ENCODE measurements at places on chromosomes 3 and 15.

GRCh38 chr15:27046880-27047279, 75.9 kb downstream of the GABRG3 start:
- no peak for DNase-seq

DNA sequence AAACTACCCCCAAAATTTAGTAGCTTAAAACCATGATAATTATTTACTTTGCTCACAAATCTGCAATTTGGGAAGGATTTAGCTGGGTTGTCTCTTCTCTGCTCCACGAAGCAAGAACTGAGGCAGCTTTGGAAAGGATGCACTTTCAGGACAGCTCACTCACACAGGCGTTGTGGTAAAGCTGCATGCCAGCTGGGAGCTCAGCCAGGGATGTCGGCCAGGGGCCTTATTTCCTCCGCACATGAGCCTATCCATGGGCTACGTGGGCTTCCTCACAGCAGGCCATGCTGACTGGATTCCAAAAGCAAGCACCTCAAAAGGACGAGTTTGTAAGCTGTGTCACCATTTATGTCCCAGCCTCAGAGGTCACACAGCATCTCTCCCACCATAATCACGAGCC, 301.3 kb upstream of the IGF1R start:
- DNase-seq: no peak

DNA sequence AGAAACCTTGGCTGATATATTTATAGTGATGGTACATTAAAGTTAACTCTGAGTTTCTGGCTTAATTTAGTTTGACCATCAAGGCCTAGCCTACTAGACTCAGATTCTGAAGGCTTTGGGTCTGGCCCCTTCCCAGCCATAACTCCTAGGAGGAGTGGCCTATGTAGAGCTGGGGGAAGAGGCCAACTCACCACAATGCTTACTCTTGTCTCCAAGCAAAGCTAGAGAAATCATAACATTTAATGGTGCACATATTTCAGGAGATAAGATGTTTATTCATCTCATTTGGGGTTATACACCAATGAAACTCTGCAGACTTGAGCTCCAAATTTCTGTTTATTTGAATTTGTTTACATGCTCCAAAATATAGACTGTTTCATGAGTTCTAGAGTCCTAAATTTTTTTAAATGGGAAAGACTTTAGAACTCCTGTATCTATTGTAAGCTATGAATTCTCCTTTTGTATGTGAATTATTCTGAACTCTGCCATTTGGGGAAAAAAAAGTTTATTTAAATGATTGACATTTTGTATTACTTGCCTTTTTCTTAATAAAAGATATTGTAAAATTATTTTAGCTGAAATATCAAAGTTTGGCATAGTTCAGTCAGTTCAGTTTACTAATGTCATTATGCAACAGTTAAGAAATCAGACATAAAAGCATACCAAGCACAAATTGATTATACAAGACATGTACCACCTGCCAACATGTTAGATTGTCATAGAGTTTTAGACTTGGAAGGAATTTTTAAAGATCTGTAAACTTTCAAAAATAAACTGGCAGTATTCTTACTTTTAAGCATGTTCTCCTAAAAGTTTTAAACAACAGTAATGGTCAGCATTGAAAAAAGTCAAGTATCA, 143.4 kb upstream of the NR2E3 start:
- DNase-seq: no peak

- DNase-seq: no peak
Observed at GRCh38 chr3:12981306-12982275, 91.6 kb downstream of the IQSEC1 start.

DNA sequence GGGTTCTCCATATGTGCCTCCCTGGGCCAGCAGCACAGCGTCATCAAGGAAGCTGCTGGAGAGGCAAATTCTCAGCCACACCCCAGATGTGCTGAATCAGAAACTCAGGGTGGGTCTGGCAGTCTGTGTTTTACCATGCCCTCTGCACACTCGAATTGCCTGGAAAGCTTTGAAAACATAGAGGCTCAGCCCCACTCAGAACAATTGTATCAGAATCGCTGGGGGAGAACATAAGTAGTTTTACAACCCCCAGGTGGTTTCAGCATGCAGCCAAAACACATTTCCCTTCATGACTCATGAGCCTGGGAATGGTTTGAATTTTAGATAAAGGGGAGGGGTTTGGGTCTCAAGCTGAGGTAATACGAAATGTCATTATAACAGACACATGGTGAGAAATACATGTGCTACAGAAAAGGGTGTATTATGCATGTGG, 9.6 kb downstream of the TGM4 start:
- no peak for DNase-seq

DNA sequence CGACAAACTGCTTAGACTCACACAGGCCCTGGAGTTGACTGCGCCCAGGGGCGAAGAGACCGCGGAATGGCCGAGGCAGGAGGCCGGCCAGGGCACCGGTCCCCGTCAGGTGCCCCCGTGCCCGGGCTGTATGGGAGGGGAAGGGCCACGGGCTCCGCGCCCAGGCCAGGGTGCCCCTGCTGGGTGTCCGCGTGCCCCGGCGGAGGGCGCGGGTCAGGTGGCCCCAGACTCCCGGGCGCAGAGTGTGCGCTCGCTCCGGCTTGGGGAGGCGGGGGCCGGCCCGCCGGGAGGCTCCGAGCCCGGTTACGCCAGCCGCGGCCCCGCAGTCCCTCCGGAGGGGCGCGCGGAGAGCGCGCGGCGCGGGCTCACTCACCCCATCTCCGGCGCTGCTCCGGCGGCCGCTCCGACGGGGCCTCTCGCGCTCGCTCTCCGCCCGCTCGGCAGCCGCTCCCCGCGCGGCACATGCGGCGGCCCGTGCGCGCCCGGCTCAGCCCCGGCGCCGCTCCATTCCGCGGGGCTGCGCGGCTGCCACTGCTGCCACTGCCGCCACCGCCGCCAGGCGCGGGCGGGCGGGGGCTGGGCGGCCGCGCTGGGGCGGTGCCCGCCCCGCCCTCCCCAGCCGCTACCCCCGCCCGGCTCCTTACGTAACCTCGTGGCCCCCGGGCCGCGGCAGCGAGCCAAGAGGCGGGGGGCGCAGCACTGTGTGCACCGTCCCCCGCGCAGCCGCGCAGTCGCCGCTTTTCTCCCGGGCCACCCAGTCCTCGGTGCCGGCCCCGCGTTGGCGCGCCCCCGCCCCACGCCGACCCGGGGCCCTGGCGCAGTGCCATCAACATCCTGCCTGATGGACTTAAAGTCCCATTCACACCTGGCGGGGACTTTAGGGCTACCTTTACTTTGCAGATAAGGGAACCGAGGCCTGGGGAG, at the start of gene HOMER2:
Gene HOMER2 (minus strand): TSS at position 563 of the 924 bp plus-strand sequence. CDS start 185 bp downstream, at position 378.
- DNase-seq: no peak

DNA sequence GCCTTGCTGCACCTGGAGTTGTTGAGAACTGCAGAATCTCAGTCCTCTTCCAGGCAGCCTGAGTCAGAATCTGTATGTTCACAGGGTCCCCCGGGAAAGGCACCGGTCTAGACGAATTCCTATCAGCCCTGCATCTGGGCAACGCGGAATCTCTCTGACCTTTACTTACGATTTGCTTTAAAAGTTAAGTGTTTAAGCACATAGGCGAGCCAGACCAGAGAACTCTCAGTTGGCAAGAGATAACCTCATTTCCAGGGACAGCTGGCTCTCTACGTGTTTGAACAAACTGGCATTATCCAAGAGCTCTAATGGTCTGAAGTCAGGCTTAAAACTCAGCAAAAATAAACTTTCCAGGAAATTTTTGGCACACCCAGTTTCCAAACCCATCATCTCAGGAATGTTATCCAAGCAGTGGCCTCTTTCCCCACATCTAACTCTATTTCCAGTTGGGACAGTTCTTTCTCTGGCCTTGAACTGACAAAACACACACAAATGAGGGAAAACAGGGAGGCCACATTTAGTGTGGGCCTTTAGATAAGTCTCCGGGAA, 53.4 kb downstream of the HES1 start:
- DNase-seq: no peak

DNA sequence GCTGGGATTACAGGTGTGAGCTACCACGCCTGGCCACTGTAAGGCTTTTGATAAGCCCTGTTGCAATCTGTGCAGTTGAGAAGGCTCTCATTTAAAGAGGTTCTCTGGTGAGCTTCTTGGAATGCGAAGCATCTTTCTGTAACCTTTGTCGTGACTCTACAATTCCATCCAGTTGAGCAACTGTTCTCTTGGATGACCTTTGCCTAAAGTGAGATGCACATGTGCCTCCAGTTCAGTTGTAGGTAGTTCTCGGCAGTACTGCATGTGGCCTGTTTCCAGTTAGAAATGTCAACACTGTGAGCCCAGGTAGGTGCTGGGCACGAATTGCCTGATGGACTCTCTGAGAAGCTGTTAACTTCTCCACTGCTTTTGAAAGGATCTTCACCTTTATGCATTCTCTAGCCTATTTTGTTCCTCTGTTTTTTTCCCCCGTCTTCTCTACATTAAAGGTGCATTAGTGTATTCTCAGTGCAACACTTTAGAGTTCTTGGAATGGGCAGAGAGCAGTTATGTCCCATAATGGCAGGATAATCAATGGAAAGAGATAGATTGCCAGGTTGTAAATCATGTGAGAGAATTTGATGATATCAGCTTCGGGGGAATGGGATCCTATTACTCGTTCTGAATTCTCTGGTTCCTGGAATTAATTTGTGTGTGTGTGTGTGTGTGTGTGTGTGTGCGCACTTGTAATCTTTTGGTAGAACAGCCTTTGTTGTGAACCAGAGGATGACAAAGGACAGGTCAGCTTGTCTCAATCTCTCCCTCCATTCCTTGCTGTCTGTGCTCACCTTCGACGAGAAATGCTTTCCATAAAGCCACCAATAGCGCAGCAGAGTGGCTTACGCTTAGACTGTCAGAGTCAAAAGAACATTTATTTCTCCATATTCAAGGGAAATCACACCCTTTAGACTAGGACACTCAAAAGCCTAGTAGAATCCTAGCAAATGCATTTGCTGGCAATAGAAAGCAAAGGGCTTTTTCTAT, 51.1 kb downstream of the PTPRG start:
- DNase-seq: no peak

DNA sequence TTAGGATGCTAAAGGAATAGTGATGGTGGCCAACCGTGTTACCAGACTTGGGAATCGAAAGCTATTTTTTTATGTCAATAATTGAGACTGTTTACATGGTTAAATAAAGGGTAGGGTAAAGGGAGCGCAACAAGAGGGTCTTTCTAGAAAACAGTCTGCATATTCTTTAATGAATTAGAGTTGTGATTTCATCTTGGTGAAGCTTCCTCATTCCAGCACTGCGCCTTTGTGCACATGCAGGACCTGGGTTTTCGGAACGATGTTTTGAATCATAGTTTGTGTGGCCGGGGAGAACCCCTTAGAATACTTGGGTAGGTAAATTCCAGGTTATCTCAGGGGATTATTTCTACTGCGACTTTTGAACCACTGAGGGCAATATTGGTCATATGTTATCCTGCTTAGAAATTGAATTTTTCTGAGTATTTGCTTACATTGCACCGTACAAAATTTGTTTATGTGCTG, 1.3 kb downstream of the PIK3CA start:
- peak; percentile 25 for DNase-seq

DNA sequence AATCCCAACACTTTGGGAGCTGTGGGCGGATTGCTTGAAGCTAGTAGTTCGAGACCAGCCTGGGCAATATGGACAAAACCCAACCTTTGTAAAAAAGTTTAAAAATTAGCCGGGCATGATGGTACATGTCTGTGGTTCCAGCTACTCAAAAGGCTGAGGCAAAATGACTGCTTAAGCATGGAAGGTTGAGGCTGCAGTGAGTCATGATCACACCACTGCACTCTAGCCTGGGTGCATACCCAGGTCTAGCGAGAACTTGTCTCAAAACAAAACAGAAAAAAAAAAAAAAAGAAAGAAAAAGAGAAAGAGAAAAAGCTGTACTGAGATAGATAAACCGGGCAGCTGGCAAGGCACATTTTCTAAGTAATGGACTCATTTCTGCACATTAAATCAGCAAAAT, 10.6 kb downstream of the ARPP19 start:
- no peak for DNase-seq

- DNase-seq: no peak
Observed at GRCh38 chr3:152676810-152677379, 158.0 kb upstream of the P2RY1 start.

GRCh38 chr3:128996726-128997125, 2.9 kb upstream of the CFAP92 start:
- no peak for DNase-seq

DNA sequence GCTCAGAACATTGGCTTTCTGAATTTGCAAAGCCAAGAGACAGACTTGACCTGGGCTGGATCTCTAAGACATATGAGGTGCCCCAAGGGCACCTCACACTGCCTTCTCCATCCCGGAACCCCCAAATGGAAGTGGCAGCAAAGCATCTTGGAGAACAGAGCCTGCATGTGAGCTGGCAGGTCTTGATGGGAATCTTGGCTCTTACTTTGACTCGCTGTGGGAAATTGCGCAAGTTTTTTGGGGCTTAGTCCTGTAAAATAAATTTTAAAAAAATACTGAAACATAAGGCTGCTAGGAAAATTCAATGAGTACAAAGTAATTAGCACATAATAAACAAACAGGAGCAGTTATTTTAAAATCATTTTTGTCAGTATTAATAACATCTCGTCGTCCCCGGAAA, 13.7 kb upstream of the SEC22A start:
- no peak for DNase-seq

DNA sequence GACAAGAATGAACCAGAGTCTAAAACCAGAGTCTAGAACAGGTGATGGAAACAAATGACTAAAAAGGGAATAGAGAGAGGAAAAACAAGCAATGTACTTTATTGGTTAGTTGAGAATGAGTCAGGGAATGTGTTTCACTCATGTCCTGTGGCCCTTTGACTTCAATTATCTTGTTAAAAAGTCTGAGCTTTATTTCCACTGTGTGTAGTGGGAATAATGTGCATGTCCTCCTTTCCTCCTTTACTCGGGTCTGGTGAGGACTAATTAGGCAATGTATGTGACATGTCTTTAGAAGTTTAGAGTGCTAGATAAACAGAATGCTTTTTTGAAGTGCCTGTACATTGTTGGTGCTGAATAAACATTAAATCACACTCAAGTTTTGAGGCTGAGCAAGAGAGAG, 21.3 kb downstream of the LSAMP start:
- no peak for DNase-seq

GRCh38 chr3:145422556-145422955, 738.4 kb downstream of the PLOD2 start:
- no peak for DNase-seq

GRCh38 chr3:190620886-190621608, 107.2 kb downstream of the IL1RAP start:
- no peak for DNase-seq

DNA sequence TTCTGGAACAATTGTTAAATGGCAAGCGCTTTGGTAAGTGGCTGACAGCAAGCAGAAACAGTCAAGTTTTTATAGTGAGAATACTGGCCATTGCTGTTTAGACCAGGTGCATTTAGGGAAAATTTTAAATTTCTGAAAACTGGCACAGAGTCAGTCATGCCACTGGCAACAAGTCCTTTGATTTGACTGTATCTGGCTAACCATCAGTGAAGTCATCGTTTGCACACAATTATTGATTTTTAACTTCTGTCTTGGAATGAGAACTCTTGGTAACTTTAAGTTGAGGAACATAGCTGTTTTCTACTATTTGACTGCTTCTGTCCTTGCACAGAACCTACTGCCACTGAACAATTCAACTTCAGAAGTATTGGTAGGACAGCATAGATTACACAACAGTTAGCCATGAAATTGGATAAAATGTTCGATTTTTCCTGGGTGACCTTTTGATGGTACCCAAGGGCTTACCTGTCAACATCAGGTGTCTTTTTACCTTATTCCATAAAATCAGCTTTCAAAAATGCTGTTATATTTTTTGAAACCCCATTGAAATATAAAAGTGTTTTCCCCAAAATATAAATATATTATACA, 225.0 kb downstream of the PDZRN3 start:
- no peak for DNase-seq

Measured in effector CD8-positive, alpha-beta T cell (primary cell).